ENCODE measurements at places on chromosomes 5 and 9.

- peak; percentile 87 for DNase-seq
Measured at GRCh38 chr5:143886651-143887638, 75.0 kb downstream of the HMHB1 start.

- no peak for DNase-seq
Measured at GRCh38 chr5:36815871-36816270, 60.7 kb upstream of the NIPBL start.

GRCh38 chr5:178522361-178522760, 67.8 kb downstream of the COL23A1 start:
- no peak for DNase-seq

DNA sequence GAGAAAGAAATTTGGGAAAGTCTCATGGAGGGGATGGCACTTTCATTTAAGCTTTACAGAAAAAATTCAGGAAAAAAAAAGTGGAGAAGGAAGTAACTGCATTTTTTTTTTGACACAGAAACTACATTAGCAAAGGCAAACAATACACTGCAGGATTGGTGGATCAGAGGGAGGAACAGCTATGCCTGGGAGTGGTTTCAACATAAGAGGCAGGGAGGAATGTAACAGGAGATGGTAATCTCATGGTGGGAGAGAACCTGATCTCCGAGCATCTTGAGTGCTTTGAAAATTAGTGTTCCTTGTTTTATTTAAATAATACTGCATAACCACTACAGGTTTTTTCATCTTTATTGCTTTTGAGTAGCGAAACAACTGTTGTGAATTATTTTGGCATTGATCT, 249.4 kb downstream of the FAM170A start:
- DNase-seq = no peak

- no peak for DNase-seq
Measured at GRCh38 chr5:177440211-177440989, 6.2 kb upstream of the PRR7 start.

- no peak for DNase-seq
Measured at GRCh38 chr5:56064984-56065383, 70.2 kb upstream of the IL6ST start.

DNA sequence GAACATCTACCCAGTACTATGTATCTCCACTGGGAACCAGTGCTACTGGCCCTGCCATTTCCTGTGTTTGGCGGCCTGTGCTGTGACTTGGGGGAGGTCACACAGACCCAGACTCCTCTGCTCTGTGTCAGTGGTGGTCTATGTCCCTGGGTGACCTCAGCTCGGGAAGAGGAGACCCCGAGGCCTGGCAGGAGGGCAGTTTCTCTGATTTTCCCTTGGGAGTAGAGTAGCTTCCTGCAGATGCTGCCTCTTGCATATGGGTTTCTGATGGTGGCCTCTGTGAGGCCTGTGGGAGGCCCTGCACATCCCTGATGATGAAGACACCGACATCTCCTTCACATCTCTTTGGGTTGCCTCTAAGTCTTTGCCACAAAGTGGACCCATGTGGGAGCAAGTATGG, 13.0 kb upstream of the SMIM32 start:
- DNase-seq = no peak

DNA sequence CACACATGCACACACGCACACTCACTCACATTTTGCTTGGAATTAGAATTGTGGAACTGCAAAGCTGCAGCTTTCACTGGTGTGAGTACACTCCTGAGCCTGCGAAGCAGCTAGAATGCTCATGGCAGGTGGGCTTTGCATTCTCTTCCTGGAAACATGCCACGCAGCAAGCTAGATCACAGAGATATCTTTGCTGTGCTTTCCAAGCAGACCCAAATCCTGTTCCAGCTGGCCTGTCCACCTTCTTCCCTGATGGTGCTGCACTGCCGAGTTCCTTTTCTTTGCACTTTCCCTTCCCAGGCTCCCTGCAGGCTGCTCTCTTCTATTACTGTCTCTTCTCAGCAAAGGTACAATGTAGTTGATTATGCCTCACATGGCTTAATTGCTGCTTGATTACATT, 92.7 kb upstream of the CKMT2 start:
- DNase-seq = peak; percentile 6

- DNase-seq = peak; percentile 96
Measured at GRCh38 chr9:80061940-80062339, 490.2 kb downstream of the TLE4 start.

- peak; percentile 33 for DNase-seq
Measured at GRCh38 chr9:105842023-105842644, 147.8 kb downstream of the TMEM38B start.

DNA sequence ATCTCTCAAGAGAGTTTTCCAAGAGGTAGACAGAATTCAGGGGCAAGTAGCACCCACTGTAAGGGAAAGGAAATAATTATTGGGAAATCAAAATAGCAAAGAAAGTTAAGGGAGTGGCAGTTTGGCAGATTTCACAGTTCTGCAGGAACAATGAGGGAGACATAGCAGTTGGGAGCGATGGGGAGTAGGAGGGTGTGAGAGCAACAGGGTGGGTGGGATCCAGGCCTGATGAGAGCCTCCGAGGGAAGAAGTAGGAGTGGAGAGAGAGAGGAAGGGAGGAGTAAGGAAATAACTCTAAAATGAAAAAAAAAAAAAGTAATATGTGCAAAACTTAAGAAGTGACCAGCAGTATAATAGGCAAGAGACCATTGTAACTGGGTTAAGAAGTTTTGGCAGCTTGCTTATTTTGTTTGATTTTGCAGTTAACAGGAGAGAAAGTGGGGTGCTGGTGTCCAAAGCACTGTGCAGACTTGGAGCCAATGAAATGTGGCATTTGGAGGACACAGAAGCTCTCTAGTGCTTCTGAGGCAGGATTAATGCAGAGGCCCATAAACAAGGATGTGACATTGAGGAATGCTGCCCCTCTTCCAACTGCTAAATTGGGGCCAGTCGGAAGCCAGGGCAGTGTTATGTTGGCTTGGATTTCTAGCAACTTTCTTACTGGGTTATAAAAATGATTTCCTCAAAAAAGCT, 10.2 kb downstream of the TNFAIP8 start:
- DNase-seq = no peak

GRCh38 chr9:124011460-124012301, at the start of gene LHX2:
Gene LHX2, plus strand, starts transcription at chr9:124011768. Its CDS starts 581 bp downstream, at chr9:124012349.
- DNase-seq = peak; percentile 66

DNA sequence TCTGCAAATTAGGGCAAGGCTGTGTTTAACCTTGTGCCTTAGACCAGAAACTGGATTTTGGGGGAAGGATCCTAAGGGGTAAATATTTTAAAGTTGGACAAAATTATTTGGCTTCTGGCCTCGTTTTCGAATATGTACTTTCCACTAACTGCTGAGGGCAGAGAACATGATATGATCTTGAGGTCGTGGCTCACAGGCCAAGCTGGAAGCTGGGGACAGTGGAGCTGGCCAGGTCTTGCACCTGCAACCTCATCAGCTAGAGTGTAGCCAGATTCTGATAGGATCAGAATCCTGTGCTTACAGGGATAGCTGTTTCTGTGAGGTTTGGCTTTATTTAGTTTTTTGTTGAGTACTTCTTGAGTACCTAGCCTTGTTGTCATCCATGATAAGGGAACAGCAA, 24.9 kb downstream of the MAN2A1 start:
- no peak for DNase-seq

DNA sequence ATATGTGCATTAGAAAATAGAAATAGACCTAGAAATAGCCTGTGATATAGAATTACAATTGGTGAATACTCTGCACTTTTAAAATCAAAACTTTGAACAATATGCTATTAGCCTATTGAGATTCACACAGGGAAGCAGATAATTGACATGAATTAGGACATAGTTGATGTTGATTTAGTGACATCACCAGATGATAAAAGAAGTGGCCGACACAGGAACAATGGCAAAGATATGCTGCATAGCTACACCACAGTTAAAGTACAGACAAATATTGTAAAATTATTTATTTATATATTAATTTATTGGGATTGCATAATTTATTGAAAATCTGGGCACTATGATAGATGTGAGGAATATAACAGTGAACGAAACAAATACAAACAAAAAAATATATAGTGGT, 261.5 kb upstream of the CCNH start:
- DNase-seq = no peak

DNA sequence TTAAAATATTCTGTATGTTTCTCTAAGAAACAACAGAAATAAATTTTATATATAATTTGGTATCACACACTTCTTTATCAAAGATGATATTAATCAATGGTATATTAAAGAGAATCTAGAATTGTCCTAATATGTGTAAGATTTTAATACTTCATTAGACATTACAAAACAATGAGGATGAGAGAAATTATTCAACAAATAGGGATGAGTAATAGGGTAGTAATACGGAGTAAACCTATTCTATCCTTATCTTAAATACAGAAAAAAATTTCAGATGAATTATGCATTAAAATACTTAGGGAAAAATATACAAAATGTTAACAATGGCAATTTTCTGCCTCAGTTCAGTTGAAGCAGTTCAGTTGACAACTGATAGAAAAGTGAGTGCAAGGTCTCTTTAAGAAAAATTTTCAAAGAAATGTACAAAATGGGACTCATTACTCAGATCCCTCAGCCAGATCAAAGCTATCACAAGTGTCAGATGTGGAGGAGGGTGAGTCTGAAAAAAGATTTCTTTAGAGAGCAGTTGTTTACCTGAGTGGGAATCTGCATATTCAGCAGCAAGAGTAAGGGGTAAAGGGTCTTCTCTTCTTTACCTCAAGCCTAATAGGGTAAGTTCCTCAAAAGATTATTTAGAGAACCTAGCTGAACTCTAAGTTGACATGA, 56.7 kb upstream of the GCNT4 start:
- no peak for DNase-seq

GRCh38 chr9:107020040-107020530, 157.1 kb downstream of the ZNF462 start:
- peak; percentile 96 for DNase-seq

- DNase-seq = no peak
Measured at GRCh38 chr9:76893395-76893932, 12.4 kb downstream of the PRUNE2 start.

DNA sequence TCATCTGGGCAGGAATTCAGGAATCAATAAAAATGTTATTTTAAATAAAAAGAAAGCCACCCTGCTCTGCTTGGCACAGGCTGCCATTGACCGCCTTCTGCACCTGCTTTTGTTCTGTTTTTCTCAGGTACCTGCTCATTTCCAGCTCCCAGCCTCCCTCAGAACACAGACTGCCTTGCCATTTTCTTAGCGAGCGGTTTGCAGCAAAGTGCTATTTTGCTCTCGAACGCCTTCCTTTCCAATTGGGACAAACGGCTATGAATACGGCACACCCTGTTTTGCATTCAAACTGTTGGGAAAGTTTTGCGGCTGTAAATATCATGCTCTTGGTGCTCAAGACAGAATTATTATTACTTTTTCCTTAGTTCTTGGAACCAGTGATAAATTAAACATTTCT, 25.1 kb upstream of the FCN1 start:
- DNase-seq = no peak

DNA sequence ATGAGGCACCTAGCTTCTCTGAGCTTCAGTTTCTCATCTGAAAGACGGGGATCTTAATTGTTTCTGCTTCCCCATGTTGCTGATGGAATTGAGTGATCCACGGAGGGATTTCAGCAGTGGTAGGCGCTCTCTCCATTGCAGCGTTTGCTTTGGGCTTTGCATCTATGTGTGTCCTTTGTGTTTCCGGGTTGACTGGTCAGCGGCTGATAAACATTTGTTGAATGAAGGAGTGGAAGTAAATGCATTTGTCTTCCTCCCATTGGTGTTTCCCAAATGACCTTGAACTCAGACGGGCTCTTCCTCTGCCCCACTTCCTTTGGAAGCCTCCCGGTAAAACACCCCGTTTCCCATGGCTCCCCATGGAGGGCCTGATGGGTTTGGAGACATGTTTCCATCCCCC, 117.2 kb downstream of the GAPVD1 start:
- DNase-seq = no peak

- DNase-seq = peak; percentile 98
Measured at GRCh38 chr5:172417983-172418630, 36.2 kb downstream of the SH3PXD2B start.

GRCh38 chr5:16992444-16992843, 56.4 kb upstream of the MYO10 start:
- DNase-seq = no peak

GRCh38 chr5:97499605-97500004, 316.6 kb upstream of the RIOK2 start:
- DNase-seq = no peak

GRCh38 chr9:28051559-28052503, 478.6 kb upstream of the C9orf72 start:
- DNase-seq = peak; percentile 89

- no peak for DNase-seq
Measured at GRCh38 chr5:126615286-126615685, 14.5 kb downstream of the PHAX start.

- no peak for DNase-seq
Measured at GRCh38 chr5:160524827-160525226, 103.2 kb downstream of the PTTG1 start.

- no peak for DNase-seq
Measured at GRCh38 chr9:134060546-134060945, 7.3 kb downstream of the BRD3 start.

DNA sequence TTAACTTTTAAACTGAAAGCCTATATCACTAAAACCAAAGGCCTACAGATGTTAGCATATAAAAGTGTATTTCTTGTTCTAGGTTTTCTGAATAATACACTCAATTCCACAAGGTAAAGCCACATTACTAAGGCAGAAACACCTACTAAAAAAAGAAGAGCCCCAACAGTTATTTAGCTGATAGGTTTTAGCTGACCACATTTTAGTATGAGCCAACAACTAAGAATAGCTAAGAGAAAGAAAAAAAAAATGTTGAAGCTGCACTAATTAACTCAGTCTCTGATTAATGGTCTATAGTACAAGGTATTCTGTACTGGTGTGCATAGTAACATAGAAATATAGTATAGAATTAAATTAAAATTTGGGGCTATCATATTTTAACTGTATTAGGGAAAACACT, 23.5 kb downstream of the ZFR start:
- no peak for DNase-seq

- no peak for DNase-seq
Measured at GRCh38 chr5:135514116-135514515, 21.6 kb downstream of the NEUROG1 start.

- no peak for DNase-seq
Measured at GRCh38 chr5:62327138-62328053, 21.4 kb downstream of the KIF2A start.

DNA sequence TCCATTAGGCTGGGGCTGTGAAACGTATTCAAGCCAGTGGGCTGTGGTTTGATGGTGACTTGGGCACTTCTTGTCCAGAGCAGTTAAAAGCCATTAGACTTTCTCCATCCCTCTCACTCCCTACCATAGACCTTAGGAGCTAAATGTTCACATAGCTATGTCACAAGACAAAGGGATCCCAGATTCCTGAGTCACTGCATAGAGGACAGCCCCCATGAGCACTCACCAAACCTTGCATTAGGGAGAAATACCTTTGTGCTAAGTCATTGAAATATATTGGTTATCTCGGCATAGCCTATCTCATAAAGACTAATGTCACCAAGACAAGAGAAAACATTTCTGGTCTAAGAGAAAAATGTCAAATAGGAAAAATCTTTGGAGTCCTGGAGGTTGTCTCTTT, 104.3 kb downstream of the TRPM6 start:
- peak; percentile 66 for DNase-seq
